ENCODE measurements at places on chromosomes 2 and 18.

- DNase-seq, result no peak
Observed at GRCh38 chr2:217835931-217836891, 166.6 kb downstream of the TNS1 start.

DNA sequence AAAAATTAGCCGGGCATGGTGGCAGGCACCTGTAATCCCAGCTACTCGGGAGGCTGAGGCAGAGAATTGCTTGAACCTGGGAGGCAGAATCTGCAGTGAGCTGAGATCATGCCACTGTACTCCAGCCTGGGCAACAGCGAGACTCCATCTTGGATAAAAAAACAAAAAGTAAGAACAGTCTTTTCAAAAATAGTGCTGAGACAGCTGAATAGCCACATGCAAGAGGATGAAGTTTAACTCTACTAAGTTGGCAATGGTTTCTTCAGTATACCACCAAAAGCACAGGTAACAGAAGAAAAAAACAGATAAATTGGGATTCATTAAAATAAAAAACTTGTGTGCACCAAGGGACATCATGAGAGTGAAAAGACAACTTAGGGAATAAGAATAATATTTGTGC, 112.4 kb downstream of the HS6ST1 start:
- DNase-seq, result no peak

- DNase-seq, result no peak
Observed at GRCh38 chr2:25368660-25369059, 26.9 kb upstream of the DNMT3A start.

DNA sequence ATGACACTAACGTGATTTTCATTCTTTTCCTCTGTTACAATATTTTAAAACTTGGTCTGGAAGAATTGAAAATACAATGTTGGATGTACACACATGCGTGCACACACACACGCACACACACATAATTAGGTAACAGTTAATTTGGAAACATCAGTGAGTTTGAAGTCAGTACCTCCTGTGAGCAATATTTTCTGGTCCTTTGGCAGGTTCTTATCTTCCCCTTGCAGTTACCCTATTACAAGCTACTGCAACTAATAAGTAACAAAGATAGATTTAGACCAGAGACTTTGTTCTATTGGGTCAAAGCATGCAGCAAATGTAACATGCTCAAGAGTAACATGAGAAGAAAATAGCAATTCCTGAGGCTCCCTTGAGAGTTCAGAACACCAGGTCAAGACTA, 73.3 kb downstream of the ZNF385B start:
- no peak for DNase-seq

DNA sequence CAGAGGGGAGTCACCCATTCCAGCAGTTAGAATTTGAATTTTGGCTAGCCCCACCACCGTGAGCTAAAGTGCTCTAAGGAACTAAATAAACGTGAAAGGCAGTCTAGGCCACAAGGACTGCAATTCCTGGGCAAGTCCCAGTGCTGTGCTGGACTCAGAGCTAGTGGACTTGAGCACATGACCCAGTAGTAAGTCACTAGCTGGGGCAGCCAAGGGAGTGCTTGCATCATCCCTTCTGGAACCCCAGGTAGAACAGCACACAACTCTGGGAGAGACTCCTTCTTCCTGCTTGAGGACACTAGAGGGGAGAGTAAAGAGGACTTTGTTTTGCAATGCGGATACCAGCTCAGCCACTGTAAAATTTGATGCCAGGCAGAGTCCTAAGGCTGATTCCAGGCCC, 672.2 kb downstream of the CPS1 start:
- DNase-seq, result no peak

- no peak for DNase-seq
Observed at GRCh38 chr2:235162082-235162836, 210.4 kb downstream of the SH3BP4 start.

DNA sequence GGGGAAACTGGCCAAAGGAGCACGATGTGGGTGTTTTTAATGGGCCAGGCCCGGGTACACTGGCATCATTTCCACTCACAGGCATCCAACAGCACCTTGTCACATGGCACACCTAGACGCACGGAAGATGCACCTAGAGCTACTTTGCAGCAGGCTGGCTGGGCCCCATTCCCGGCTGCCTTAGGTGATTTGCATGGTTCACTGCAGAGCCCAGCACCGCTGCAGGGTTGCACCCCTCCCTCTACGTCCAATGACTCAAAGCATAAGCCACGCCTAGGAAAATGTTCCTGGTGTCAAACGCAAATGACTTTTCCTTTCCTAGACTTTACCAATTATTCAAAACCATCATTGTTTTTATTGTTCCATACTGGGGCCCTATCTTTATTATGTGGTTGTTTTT, 222.9 kb downstream of the EIPR1 start:
- no peak for DNase-seq

DNA sequence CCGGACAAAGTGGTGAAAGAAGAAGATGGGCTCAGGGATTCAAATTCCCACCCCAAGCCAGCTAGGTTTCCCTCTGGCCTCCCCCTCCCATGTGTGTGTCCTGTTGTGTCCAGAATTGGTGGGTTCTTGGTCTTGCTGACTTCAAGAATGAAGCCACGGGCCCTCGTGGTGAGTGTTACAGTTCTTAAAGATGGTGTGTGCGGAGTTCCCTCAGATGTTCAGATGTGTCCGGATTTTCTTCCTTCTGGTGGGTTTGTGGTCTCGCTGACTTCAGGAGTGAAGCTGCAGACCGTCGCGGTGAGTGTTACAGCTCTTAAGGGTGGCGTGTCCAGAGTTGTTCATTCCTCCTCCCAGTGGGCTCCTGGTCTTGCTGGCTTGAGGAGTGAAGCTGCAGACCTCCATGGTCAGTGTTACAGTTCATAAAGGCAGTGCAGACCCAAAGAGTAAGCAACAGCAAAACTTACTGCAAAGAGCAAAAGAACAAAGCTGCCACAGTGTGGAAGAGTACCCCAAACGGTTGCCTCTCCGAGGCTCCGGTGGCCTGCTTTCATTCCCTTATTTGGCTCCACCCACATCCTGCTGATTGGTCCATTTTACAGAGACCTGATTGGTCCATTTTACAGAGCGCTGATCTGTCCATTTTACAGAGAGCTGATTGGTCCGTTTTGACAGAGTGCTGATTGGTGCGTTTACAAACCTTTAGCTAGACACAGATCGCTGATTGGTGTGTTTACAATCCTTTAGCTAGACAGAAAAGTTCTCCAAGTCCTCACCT, 37.7 kb upstream of the KLF11 start:
- no peak for DNase-seq

DNA sequence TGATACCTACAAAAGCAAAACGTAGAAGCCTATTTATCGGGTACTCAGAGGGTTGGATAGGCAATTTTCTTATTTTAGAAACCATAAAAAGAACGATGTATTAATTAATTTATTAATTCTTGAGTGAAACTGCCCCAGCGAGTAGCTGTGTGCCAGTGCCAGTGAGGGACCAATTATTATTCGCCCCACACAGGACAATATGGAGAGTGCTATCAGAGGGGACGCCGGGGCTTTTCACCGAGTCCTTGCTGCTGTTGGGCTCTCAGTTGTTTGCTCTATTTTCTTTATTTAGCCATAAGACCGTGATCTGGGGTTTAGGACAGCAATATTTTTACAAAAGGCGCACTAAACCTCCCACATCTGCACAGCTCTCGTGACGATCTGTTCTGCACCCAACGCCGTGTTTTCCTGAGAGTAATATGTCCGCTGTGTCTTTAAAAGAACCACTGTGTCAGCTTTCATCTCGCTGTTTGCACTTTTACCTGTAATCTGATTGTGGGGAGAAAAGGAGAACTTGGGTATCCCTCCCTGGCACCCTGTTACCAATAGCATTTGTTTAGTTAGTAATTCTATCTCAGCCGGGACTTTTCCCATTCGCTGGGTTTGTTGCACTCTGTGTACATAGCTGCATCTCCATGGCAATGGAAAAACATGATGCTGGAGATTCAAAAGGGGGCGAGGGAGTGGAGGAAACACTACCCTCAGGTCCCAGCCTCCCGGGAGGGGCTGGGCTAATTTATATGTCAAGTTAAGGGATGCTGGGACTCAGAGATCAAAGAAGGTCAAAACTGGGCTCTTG, 30.1 kb upstream of the ZNF516 start:
- DNase-seq, result no peak

DNA sequence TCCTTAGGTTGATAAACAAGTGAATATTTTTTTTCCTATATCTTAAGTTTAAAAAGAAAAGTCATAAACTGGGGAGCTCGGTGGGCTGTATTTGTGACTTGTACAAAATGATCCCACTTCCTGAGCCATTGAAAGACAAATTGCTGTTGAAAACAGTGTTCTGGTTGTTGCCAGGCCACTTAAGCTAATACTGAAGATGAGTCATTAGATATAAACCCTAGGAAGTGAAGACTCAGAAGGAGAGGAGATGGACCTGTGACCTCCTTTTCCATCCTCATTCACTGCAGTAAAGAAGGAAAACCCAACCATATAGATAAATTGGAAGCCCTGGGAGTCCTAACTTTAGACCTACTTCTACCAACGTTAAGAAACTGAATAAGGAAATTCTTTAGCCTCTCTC, 46.2 kb upstream of the SERPINE2 start:
- no peak for DNase-seq

- DNase-seq, result no peak
Observed at GRCh38 chr2:216761133-216761532, 65.8 kb upstream of the IGFBP5 start.

DNA sequence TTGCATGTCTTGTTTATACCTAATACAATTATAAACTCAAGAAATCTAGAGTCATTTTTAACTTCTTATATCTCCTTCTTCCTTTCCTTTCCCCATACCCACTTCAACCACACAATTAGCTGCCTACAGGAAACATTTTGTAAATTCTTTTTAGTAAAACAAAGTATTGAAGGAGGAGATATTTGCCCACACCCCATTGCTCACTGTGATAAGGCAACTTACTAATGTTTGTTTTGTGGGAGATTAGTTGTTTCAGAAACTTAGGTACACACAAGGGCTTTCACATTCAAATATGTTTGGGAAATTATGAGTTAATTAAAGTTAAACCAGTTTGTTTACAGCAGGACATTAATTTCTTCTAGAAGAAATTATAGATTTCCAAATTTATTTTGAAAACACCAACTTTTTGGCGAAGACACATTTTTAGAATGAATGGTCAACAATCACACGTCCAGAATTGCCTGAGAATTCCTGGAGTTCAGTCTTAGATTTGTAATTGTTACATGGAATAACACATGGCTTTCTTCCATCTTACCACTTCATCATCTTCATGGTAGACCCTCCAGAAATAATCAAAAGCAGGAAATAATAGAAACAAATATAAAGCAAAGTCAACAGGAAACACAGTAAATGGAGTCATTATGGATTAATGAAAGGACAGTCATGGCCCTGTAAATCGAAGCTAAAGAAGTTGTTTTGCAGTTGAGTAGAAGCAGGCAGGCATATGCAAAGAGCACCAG, 62.5 kb upstream of the RAB27B start:
- no peak for DNase-seq

- DNase-seq, result no peak
Observed at GRCh38 chr2:168944065-168944464, 43.0 kb downstream of the G6PC2 start.

DNA sequence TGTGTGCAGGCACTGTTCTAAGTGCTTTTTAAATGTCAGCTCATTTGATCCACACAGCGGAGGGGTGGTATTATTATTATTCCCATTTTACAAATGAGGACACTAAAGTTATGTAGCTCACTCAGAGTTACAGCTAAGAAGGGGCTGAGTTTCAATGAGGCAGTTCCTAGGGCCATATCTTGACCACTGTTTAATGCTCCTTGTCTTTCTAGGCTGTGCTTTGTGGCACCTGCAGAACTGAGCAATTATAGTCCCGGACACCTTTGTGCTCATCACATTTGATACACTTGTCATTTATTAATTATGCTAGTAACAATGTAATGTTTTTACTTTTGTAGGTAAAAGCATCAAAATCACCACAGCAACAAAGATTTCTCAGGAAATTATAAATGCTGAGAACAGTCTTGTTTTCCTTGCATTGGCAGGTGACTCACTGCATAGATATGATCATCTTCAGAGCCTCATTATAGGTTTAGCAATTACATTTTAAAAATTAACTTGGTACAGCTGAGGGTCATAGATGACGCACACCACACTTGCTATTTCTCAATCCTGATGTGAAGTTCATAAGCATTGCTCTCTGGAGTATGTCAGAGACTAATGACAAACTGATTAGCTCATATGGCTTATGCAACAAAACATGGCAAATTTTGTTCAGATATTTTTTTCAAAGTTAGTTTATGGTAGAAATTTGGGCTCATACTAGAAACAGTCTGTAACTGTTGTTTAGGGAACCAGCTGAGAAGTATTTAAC, 366.8 kb downstream of the TGIF1 start:
- DNase-seq, result no peak

Measured in stimulated activated CD4-positive, alpha-beta T cell treated with anti-CD3 and anti-CD28 coated beads, Interleukin-1b, Interleukin-23, amount 100 ng/mL, for 1 hour (primary cell).